ENCODE measurements at places on chromosomes 1 and 21.

DNA sequence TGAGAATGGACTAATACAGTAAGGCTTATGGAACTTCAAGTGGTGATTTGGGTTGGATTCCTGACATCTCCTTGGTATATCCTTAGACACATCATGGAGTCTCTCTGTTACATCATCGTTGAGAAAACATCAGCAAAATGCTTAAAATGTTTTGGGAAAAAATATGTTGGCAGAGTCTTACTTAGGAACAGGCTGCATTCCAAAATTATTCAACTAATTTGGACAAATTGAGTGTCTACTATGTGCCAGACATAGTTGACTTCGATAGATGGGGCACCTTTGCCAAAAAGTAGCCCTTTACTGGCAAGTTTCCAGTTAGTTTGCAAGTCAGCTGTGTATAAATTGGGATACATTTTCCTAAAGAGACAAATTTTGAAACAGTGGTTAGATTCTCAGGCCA lies 253.4 kb upstream of the ST6GALNAC5 start:
- no peak for DNase-seq

DNA sequence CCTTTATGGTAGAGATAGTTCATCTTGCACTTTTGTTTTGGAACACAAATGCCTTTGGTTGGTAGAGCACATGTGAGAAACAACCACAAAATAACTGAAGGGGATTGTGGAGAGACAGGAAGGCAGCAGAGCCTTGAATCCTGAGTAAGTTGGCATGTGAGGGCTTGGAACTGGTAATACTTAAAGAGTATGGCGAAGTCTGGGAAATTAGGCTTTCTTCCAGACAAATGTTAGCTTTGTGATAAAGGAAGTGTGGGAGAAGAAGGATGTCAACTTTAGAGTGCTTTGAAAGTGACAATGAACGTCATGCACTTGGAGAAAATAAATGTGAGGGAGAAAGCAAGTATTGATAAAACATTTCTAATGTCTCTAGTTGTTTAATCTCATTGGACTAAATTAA lies 476.3 kb upstream of the ZRANB2 start:
- no peak for DNase-seq

DNA sequence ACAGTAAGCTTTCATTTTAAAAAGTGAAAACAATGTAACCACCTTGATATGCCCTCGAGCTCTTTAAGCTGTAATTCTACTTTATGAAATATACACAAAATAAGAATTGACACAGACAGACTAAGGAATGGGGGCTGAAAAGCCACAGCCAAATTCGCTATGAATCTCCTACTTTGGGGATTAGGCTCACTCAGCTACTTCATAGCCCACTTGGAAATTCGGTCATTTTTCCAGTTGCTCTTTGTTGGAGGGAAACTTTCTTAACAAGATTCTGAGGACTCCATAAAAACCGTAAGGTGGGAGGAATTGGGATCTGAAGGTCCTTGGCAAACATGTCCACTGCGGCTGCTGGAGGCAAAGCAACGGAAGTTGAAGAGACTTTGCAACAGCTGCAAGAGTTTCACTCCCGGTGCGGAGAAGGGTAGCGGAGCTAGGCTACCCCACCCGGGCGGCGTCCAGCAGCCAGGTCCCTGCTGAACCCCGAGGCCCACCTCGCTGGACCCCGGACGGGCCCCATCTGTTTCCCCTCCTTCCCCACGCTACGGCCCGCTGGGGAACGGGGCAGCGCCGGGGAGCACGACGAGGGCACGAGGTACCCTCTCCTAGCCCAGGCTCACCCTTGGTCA lies 634 bp downstream of the MYCBP start:
- peak; percentile 53 for DNase-seq

- no peak for DNase-seq
Measured at GRCh38 chr1:177103005-177103852, 61.3 kb downstream of the ASTN1 start.

DNA sequence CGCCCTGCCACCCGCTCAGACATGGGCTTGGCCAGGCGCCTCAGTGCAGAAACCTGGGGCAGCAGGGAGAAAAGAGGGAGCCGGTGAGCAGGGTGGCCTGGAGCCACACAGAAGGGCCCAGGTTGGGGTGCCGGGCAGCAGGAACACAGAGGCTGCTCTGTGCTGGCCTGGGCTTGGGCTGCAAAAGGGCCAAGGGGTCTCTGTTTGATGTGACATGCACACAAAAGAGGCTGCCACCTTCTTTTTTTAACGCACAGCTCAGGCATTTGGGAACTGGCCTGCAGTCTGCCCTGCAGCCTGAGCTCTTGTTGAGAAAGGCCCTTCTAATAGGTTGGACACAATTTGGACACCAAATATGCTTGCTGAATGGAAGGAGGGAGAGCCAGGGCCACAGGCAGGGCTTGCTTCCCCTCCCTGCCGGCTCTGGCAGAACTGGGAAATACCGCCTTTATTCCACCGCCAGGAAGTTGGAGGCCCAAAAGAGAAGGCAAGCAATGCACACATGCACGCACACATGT lies 32.4 kb downstream of the KIF21B start:
- no peak for DNase-seq
